ENCODE measurements at places on chromosomes 7 and 10.

- DNase-seq = no peak
These were observed 8.4 kb upstream of the RBM28 start for GRCh38 chr7:128352153-128352537.

DNA sequence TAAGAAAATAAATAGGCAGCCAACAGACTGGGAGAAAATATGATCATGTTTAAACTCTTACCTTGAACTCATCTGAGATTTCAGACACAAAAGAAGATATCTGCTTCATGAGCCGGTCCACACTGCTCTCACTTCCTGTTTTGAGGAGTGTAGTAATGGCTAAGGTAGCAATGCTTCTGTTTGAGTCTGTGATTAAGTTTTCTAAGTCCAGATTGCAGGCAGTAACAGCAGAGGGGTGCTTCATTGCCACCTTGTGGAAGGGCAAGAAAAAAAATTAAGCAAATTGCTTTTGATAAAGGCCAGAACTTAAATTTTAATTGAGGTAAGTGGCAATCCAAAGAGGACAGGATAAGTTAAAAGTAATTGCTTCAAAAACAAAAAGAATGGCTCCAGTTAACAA lies 69.1 kb downstream of the MEST start:
- DNase-seq = peak; percentile 23

- no peak for DNase-seq
These were observed 153.8 kb downstream of the GNAI1 start for GRCh38 chr7:80288175-80289122.

- no peak for DNase-seq
These were observed 117.9 kb upstream of the DLX6 start for GRCh38 chr7:96887426-96887825.

DNA sequence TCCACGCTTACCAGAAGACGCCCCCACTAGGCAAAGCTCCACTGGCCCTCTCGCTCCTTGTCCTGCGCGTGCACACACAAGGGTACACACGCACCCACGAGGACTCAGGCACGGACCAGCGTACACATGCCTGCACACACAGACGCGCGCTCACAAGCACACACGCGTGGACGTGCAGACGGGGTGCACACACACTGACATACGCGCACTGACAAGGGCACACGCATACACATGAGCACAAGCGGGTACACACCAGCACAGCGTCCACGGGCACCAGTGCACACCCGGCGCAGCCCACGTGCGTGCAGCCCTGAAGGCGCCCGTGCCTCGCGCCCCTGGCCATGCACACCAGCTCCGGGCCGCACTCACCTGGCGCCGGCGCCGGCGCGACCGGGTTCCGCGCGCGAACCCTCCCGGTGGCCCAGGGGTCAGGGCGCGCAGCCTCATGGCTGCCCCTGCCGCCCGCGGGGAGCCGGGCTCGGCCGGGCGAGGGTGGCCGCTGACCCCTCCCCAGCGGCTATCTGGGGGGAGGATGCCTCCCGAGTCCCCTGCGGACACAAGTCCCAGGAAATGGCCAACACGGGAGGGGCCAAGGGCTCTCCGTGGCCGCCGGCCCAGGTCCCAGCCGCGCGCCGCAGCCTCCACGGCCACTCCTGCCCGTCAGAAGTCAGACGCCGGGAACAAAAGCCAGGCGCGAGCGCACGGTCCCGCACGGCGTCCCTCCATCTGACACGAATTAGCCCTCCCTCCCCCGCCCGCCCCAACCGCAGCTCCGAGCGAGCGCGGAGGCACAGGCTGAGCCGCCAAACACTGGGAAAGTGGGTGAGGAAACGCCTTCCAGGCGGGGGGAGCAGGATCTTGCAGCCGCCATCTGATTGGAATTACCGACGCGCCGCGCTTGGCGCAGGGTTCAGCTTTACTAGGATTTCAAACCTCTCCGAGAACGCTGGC lies 45.0 kb downstream of the TNS3 start:
- DNase-seq = no peak

- no peak for DNase-seq
These were observed 97.0 kb upstream of the SVIL start for GRCh38 chr10:29731760-29732159.

DNA sequence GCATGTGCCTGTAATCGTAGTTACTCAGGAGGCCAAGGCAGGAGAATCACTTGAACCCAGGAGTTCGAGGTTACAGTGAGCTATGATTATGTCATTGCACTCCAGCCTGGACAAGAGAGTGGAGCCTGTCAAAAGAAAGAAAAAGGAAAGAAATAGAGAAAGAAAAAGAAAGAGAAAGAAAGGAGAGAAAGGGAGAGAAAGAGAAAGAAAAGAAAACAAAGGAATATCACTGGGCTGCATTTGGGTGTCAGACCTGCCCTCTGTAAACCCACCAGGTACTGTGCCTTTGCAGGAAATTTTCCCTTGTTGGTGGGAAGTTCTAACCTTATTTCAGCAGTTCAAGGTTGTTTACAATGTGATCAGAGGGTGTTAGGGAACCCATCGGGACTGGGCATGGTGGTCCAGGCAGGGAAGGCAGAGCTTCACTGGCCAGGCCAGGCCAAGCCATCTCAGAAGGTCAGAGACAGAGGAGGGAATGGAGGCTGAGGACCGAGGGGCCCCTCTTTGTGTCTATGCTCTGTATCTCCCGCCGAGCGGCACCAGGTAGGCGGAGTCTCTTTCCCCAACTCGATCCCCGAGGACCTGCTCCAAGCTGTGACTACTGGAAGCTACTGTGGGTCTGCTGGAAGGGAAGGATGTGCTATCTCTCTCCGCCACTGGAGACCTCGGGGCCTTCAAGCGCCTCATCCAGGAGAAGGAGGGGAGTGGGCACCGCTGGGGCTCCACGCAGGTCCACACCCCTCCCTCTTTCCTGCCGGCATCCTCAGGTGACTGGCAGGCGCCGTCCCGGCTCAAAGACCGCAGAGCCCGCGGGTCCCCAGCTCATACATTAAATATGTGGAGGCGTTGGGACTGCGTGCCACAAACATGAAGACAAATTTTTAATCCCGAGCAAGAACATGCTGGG lies 15.2 kb upstream of the KAZALD1 start:
- DNase-seq = no peak

DNA sequence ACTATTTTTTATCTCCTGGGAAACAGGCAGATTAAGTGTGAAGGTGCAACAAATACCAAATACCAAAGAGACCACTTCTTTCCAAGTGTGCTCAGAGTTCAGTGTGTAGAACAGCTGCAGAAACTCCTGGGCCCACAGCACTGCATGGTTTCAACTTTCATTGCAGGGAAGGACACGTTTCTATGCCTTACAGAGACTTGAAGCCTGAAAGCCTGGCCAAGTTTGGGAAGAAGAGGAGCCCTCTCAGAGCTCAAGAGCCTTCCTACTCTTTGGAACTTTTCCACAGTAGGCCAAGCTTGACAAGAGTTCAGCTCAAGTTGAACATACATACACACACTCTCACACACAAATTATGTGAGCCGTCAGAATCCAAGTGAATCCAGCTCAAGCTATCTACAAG lies 2.5 kb downstream of the HOXA4 start:
- no peak for DNase-seq

DNA sequence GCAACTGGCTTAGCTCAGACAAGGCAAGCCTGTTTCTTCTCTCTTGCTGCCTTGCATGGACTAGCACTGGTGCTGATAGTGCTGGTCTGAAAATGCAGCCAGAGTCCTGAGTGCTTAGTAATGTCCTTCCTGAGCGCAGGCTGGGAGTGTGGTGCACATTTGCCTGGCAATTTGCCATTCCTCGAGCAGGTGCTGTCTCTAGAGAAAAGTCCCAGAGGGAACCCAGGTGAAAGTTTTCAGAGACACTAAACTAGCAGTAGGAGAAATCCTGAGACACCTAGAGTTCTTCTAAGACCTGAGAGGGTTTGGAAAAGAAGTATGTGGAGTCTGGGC lies 1.9 kb downstream of the SFTPD start:
- no peak for DNase-seq

DNA sequence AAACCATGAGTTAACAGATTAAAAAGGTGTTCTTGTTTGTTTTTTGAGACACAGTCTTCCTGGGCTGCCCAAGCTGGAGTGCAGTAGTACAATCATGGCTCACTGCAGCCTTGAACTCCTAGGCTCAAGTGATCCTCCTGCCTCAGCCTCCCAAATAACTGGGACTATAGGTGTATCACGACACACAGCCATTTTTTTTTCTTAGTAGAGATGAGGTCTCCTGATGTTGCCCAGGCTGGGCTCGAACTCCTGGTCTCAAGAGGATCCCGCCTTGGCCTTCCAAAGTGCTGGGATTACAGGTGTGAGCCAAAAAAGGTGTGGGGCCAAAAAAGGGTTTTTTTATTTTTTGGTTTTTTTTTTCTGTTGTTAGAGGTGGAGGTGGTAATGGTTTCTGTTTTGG lies 29.3 kb downstream of the KMT2C start:
- no peak for DNase-seq

GRCh38 chr7:147804032-147804431 lies 786.5 kb upstream of the C7orf33 start:
- DNase-seq = no peak

- no peak for DNase-seq
These were observed 101.1 kb downstream of the RAB11FIP2 start for GRCh38 chr10:117945651-117946050.

GRCh38 chr10:44056206-44056605 lies 328.7 kb downstream of the CXCL12 start:
- no peak for DNase-seq

GRCh38 chr10:19654576-19654975 lies 161.7 kb upstream of the PLXDC2 start:
- no peak for DNase-seq

DNA sequence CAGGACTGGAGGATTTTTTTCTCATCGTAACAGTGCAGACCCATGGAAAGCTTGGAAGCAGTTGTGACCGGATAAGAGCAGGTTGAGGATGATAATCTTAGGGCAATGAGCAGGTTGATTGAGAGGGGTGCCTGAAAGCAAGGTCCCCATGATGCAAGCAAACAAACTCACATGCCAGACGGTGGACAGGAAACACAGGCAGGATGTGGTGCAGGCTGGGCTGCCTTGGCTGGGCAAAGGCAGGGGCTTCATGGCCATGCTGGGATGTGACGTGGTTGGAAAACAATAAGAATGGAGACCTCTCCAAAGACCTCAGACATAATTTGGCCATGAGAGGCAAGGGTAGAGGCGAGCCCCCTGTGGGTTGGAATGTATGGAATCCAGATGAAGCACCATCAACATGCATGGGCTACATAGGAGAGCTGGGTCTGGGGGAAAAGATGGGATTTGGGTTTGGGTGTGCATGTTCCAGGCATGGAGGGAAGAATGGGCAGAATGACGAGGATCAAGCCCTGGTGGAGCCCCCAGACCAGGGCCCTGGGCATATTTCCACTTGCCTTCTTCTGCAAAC lies 58.3 kb downstream of the IKZF1 start:
- no peak for DNase-seq

- no peak for DNase-seq
These were observed 10.1 kb downstream of the NPC1L1 start for GRCh38 chr7:44530990-44531389.

GRCh38 chr10:113386005-113386404 lies 166.8 kb upstream of the HABP2 start:
- DNase-seq = no peak

DNA sequence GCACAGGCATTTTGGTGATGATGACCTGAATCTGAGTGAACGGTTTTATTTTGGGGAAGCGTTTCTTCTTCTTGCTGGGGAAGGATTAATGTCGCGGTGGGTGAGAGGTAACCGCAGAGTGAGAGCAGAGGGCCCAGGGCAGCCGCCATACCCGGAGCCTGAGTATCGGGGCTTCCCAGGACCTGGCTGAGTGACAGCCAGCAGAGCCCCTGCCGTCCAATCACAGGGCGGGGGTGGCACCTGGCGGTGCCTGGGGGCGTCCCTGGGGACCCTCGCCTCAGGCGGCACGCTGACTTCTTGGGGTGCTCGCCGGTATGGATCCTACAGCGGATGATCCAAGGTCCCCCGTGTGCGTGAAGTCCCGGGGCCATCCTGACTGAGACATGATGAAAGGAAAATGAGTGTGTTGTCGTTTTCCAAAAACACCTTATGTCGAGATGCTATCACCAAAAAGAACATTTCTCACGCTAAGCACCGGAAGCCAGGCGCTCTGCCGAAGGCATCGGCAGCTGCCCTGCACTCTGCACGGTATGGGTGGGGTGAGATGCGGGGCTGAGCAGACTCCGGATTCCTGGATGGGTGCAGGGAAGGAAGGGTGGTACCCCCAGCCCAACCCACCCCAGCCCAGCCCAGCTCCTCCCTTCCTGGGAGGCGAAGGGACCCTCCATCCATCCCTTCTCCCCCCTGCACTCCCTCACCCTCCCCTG lies 227.9 kb upstream of the SHH start:
- no peak for DNase-seq

GRCh38 chr10:33336582-33337325 lies 2.3 kb upstream of the NRP1 start:
- no peak for DNase-seq

DNA sequence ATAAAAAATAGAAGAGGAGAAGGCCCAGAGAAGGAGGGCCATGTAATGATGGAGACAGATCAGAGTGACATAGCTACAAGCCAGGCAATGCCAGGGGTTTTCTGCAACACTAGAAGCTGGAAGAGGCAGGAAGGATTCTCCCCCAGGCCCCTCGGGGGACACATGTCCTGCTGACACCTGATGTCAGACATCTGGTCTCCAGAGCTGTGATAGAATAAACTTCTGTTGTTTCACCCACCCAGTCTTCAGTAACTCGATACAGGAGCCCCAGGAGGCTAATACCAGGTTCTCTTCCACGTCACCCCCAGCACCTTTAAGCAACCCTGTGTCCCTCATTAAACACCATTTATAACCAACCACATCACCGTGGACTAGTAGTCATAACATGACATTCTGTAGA lies 94.9 kb downstream of the TMEM130 start:
- DNase-seq = no peak

DNA sequence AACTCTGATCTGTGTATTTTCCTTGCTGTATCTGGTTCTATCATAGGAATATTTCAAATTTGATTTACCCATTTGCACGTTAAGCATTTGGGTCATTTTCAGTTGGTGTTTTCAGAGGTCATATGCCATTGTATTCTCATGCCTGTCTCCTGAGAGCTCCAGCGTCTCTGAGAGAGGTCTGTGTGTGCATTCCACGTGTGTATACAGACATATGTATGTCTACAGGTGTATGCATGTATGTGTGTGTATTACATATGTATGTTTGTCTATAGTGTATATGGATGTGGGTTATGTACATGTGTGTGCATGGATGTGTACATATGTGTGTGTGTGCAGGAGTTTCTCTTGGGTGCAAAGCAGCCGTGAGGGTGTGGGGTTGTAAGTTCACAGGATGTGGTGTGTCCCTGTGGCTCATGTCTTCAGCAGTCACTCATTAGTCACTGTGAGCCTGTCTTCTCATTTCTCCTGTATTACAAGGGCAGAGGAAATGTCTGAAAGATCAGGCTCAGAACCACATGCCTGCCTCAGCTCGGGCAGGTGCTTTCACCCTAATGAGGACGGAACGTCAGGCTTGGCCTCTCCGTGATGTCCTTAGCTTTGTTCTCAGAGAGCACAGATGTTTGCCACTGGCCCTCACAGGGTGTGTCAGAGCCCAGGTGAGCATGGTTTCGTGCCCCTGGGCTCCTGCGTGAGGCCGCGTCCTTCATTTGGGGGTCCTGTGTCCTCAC lies 101.6 kb downstream of the NKX6-2 start:
- peak; percentile 15 for DNase-seq

- DNase-seq = no peak
These were observed 12.0 kb upstream of the PARP12 start for GRCh38 chr7:140074780-140075179.

- DNase-seq = no peak
These were observed 179.3 kb upstream of the NEBL start for GRCh38 chr10:21076381-21076780.
